Stimulated activated CD8-positive, alpha-beta memory T cell treated with anti-CD3 and anti-CD28 coated beads, Interleukin-2, amount 100 ng/mL, for 1 hour (primary cell): ENCODE measurements at places on chromosomes 2 and 18.

DNA sequence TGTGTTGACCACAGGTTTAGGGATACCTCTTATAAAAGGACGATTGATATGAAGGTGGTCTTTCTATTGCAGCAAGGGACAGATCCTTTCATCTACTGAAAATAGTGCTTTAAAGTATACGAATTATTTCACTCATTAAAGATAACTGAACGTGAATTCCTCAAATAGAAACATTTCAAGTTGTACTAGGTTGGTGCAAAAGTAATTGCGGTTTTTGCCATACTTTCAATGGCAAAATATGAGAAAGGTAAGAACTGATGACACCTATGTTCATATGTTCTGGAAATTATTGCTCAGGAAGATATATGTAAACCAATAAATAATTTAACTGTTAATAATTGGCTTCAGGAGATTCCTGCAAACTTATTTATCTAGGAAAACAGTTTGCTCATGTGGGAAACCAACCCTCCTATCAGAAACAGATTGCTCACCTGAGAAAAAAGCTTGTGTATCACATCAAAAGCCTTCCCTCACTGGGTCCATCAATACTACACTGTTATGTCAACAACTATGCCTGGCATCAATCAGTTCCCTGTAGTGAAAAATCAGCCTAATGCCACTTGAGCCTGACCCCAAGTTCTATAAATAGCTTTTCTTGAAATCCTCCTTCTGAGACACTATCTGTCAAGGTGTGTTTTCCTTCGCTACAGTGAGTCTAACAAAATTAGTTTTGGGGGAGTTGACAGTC lies 81.5 kb upstream of the ACSL3 start:
- no peak for DNase-seq

DNA sequence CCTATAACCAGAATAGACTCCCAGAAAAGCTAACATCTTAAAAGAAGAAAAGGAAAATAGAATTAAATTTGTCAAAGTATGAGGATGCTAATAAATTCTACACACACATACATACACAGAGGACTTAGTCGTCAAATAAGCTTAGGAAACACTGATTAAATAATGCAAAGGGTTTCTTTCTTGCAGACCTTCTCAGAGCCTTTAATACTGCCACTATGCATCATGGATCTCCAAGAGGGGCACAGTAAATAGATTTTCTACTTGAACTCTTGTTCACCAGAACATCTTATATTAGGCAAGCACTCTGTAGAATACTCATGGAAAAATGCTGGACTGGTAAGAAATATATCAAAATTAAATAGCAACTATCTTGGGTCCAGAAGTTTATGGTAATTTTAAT lies 69.4 kb downstream of the ANKRD44 start:
- no peak for DNase-seq

DNA sequence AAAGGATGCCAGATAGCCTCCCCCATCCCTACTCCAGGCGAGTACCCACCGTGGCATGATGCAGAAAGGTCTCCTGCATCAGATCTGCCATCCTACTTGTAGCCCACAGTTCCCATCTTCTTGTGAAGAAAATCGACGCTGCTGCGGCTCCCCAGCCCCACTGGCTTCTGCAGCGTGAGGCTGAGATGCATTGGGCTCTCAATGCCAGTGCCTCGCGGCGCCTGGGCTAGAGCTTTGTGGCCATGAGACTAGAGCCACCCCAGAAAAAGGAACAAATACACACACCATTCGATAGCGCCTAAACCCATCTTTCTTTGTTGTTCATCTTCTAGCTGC lies 2.8 kb downstream of the NOL4 start:
- DNase-seq = no peak

DNA sequence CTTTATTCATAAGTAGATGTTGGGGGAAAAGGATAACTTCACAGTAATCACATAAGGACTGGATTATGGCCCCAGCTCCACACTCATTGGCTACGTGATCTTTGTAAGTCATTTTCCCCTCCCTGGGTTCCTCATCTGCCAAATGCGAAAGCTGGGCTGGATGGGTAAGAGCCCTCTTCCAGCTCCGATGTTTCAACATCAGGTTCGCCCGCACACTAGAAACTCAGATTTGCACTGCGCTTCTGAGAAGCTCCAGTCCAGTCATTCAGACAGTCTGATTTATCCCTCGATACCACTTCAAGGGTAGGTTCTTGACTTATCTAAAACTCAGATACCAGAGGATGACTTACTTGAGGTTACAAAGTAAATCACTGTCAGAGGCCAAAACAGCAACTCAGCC lies 31.0 kb upstream of the RMDN2 start:
- no peak for DNase-seq

- DNase-seq = no peak
Measured at GRCh38 chr2:85669549-85669948, 1.6 kb upstream of the SFTPB start.

DNA sequence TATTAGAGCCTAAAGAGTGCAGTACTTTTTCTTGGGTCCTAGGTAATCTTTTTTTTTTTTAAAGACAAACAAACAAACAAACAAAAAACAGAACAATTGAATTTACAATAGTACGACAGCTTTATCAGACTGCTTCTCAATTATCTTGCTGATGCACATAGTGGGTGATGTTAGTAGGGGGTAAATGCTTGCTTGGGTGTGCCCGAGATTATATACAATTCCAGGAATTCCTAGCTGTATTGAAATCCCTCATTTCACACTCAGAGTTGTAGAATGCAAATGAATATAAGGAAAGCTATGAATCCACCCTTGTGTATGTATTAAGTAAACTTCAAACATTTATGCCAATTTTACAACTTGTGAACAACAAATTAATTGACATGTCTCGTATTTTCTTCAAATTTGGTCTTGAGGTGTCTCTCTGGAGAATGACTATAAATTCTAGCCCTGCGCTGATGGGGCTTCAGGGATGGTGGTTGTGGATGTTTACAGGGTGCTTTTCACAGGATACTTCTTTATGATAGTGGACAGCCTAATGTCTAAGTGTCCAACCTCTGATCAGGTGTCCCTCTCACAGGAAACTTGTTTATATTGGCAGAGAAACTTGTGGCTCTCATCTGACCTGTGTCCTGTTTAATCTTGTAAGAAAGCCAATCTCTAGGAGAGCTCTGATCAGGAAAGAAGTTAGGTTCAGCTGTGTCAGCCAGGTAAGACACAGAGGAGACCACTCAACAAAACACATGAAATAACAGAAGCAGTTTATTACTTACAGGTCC lies 61.9 kb upstream of the SLC39A10 start:
- no peak for DNase-seq

DNA sequence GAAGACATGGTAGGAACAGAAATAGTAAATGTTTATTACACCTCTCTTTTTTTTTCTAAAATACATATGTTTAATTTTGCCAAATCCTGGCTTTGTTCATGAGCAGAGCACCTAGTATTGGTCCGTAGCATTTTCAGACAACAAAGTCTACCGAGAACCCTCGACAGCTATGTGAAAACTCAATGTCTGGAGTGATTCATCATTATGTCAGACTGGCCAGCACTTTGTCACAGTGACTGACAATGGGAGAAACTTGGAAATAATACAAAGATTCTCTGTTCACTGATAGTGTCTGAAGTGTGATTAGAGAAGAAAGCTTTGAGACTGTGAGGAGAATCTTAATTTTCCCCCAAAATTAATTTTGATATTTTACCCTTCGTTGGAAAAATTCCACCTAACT lies 143.0 kb downstream of the HNMT start:
- DNase-seq = no peak

DNA sequence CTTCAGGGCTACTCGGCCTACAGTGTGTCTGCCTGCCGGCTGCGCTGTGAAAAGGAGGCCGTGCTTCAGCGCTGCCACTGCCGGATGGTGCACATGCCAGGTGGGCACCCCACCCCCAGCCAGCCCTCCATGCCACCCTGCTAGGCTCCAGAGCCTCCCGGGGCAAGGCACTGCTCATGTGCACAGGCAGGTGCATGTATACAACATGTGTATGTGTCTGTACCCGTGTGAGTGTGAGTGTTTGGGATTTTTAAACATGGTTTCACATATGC lies 11.3 kb downstream of the CHPF start:
- DNase-seq = no peak

DNA sequence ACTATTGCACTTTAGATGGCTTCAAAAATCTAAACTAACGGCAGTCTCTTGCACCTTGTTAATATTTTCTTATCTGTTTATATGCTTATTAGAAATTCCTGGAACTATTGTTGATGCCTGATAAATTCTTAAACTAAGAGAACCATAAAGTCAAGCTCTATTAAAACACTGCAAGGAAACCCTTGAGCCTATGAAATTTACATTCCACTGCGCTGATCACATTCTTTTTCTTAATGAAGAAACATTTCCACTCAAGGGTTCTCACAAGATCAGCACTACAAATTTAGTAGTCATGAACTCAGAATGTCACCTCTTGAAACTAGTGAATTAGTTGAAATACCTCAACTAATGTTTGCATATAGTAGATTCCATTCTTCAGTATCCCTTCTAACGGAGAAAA lies 331.8 kb upstream of the SLC8A1 start:
- DNase-seq = no peak

DNA sequence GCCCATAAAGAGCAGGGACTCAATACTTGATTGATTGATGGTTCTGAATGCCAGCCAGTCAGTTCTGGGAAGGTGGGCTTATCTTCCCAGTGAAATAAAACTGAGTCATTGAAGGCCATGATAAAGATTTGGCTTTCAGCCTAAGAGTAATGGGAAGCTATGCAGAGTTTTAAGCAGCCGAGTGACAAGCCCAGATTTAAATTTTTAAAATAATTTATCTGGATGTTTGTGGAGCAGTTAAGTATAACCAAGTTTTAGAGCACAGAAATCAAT lies 122.8 kb downstream of the RAPGEF4 start:
- DNase-seq = no peak

GRCh38 chr2:68027959-68028358 lies 34.8 kb downstream of the C1D start:
- DNase-seq = no peak

GRCh38 chr2:169119851-169120250 lies 50.5 kb downstream of the DHRS9 start:
- DNase-seq = no peak

DNA sequence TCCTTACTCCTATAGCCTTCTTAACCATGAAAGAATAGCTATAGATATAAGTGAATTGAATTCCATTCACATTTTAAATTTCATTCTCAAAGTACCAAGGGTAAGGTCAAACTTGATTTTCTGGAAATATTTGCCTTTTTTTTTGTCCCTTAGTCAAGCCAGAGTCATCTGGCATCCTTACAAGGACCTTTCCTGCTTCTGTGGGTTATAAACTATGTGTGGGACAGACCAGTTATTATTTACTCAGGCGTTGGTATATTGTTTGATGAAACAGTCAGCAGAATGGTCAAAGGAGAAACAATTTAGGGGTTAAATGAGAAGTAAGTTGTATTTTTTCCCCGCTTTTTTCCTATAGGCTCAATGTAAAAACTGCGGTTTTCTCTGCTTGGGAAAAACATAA lies 1103.2 kb upstream of the ZEB2 start:
- no peak for DNase-seq

DNA sequence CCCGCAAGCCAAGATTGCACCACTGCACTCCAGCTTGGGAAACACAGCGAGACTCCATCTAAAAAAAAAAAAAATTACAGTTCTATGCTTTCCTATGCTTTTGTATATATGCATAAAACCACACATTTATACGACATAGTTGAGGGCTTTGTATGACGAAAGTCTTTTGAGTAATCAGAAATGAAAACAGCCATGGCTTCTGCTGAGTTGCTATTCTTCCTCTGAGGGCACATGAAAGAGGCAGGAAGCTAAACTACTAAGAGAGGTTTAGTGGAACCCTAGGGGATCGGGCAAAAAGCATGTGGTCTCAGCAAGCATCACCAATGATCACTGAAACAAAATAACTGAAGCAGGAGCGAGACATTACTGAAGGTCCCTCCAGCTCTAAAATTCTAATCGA lies 99.6 kb downstream of the ZAP70 start:
- DNase-seq = no peak

DNA sequence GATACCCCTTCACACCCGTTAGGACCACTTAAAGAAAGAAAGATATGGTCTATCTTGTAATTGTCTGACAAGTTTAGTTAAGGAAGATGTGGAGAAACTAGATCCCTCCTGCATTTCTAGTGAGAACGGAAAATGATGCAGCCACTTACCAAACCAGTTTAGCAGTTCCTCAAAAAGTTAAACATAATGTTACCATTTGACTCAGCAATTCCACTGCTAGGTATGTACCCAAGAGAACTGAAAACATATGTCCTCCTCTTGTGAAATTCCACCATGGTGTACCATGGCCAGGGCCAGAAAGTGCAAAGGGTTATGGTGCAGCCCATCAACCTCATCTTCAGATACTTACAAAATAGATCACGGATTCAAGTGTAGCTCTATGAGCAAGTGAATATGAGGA lies 79.0 kb upstream of the ID2 start:
- no peak for DNase-seq

DNA sequence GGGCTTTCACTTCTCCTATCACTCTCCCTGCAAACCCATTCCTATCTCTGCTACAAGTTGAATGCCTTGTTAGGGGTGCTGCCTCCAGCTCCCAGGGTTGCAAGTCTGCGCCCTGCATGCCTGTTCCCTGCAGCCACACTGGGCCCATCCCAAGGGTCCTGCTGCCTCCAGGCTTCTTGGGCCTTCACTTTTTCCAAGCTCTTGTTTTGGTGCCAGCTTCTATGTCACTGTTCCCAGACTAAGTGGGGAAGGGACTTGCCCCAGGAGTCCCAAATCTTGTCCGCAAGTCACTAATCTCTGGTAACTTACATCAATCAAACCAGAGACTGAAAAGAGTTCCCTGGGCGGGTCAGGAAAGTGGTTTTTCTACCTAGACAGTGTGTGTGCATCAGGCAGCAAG lies 65.4 kb downstream of the ZCCHC2 start:
- DNase-seq = no peak

DNA sequence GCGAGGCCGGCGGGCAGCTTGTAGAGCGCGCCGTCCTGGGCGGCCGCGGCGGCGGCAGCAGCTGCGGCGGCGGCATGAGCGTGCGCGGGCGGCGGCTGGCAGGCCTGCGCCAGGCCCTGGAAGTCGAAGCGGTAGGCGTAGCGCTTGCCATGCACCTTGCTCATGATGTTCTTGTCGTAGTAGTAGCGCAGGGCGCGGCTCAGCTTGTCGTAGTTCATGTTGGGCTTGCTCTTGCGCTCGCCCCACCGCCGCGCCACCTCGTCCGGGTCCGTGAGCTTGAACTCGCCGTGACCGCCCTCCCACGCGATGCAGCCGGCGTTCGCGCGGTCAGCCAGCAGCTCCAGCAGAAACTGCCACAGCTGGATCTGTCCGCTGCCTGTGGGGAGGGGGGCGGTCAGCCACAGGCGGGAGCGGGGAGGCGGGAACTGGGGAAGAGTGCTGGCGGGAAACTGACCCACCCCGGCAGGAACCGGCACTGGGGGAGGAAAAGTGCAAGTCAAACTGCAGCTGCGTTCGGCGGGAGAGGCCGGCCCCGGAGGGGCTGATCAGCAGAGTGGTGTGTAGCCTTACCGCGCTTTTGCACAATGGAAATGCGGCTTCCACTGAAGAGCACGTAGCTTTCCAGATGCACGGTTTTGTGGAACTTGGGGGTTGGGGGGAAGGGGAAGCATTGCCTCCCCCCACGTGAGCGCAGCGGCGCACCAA lies 3.0 kb downstream of the FEV start:
- DNase-seq = no peak
